ENCODE measurements at places on chromosomes 3 and 15.
A peak's percentile ranks its signal among the peaks of the same experiment; 100 is the strongest.

GRCh38 chr3:166435469-166436057, 598.3 kb upstream of the BCHE start:
- no peak for DNase-seq

DNA sequence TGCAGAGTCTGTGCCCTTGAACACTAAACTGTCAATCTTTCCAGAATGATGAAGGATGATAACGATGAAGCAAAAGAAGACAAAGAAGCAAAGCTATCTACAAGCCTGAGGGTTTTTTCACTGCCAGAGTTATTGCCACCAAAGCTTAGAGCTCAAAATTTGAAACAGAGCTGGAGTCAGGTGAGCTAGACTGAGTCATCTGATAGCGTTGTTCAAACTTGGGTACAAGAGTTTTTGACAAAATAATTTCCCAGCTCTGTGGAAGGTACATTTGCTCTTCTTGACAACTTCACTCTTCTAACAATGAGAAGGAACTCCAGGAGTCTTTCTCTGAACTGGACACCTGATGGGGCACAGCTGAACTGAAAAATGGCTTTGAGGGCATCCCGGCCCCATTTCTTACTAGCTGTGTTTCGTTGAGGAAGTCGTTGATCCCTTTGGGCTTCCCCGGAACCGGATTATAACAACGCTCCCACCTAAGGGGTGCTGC, 715 bp downstream of the MCCC1 start:
- no peak for DNase-seq

- no peak for DNase-seq
These were observed 2.1 kb downstream of the TM6SF1 start for GRCh38 chr15:83109532-83109931.

- DNase-seq, result no peak
These were observed 37.5 kb downstream of the ZXDC start for GRCh38 chr3:126438186-126438585.

GRCh38 chr3:45123030-45123429, 23.1 kb downstream of the CDCP1 start:
- no peak for DNase-seq

GRCh38 chr3:187783098-187783497, 37.8 kb upstream of the BCL6 start:
- DNase-seq, result no peak

DNA sequence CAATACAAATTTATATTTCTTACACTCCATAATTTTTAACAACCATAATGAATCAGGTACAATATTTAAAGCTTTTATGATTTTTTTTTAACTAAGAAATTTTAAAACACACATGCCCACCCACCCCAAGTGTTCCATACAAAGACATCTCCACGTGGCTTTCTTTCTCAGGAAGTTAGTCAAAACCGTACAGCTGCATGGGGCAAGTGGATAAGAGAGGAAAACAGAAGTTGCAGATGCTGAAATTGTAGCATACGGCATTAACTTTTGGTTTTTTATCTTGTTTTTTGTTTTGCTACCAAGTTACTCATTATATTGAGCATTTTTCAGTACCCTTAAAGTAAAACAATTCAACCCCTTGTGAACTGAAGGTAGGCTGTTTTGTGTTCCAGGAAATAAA, 14.8 kb downstream of the GNB4 start:
- DNase-seq, result no peak

- no peak for DNase-seq
These were observed 109.5 kb downstream of the RORA start for GRCh38 chr15:61119556-61119955.

GRCh38 chr15:28942571-28942970, 56.8 kb downstream of the APBA2 start:
- DNase-seq, result no peak

GRCh38 chr15:55197362-55197705, 593 bp upstream of the RSL24D1 start:
- no peak for DNase-seq

- no peak for DNase-seq
These were observed 55.4 kb downstream of the DCBLD2 start for GRCh38 chr3:98846101-98846500.

GRCh38 chr15:27601239-27601960, 497.7 kb downstream of the OCA2 start:
- DNase-seq, result peak; percentile 2
